ENCODE measurements at places on chromosomes 13 and 19. TPM values are rescaled to one million over a fixed set of nuclear protein-coding genes. Genes with fewer than 3 reads are reported as not detected.

The CLASRP gene
- total RNA-seq, result 31.6 TPM

The ACER1 gene
- not detected for total RNA-seq

The C1QTNF9 gene
- 0.25 TPM for total RNA-seq

The ATP4A gene
- total RNA-seq, result not detected

The PABPC3 gene
- not detected for total RNA-seq

The PSG2 gene
- not detected for total RNA-seq

- H3K27me3 ChIP-seq, result no peaks in the 10 kb centered on the region
- H3K4me3 ChIP-seq, result peak overlapping the region; percentile 40
- DNase-seq, result no peak
- peak overlapping the region; percentile 93 for H3K27ac ChIP-seq
- peaks cover 13% of the 10 kb centered on the region for H3K4me1 ChIP-seq
Observed at GRCh38 chr19:18193388-18194180, 566 bp downstream of the MPV17L2 start.

GRCh38 chr19:771332-771785 is 20.4 kb downstream of the MISP start:
- no peaks in the 10 kb centered on the region for H3K36me3 ChIP-seq
- no peaks in the 10 kb centered on the region for H3K27me3 ChIP-seq
- no peak overlapping the region for H3K27ac ChIP-seq
- DNase-seq, result no peak
- no peak overlapping the region for H3K4me3 ChIP-seq
- peaks cover 6% of the 10 kb centered on the region for H3K4me1 ChIP-seq

DNA sequence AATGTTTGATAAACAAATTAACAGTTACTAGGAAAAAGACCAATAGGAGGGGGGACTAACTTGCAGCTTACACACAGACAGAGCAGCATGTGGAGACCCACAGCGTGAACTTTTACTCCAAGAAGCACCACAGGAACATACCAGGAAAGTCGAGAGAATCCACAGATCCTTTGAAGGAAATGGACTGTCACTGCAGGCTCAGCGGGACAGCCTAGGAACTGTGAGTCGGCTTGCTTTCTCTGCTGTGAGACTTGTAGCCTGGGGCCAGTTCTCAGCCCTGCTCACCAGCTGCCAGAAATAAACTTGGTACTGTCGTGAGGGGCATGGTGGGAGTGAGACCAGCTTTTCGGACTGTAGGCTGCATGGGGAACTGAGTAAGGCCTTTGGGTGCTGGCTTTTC is 1211.5 kb downstream of the PCDH17 start:
- no peaks in the 10 kb centered on the region for H3K27me3 ChIP-seq
- DNase-seq, result no peak
- no peak overlapping the region for H3K4me3 ChIP-seq

- no peaks in the 10 kb centered on the region for H3K4me1 ChIP-seq
- no peak overlapping the region for H3K4me3 ChIP-seq
- H3K27me3 ChIP-seq, result no peaks in the 10 kb centered on the region
- H3K27ac ChIP-seq, result no peak overlapping the region
- no peak for DNase-seq
Observed at GRCh38 chr13:95137096-95137495, 164.2 kb downstream of the ABCC4 start.

- peaks cover 18% of the 10 kb centered on the region for H3K4me1 ChIP-seq
- no peak overlapping the region for H3K27ac ChIP-seq
- no peaks in the 10 kb centered on the region for H3K27me3 ChIP-seq
- no peak overlapping the region for H3K4me3 ChIP-seq
Observed at GRCh38 chr19:5099701-5100221, 130.8 kb downstream of the KDM4B start.

GRCh38 chr13:72383646-72384045 is 343.8 kb downstream of the MZT1 start:
- no peaks in the 10 kb centered on the region for H3K27me3 ChIP-seq
- peaks cover 11% of the 10 kb centered on the region for H3K4me1 ChIP-seq
- H3K4me3 ChIP-seq, result no peak overlapping the region
- H3K36me3 ChIP-seq, result no peaks in the 10 kb centered on the region

DNA sequence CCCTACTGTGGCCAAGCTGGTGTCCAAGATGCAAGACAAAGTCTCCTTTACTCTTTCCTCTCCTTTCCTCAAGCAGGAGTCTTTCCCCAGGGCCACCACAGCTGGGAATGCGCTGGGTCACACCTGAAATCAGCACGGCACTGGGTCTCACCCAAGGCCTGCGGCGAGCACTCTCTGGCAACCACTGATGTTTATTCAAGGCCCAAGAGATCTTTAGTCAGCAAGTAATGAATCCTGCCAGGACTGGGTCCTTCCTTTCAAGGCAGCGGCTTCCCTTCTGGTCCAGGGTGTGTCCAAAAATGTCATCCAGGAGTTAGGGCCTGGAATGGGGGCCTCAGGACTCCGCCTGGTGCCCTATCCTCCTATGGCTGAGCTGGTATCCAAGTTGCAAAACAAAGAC is 24.1 kb downstream of the BLOC1S3 start:
- no peak for DNase-seq
- no peaks in the 10 kb centered on the region for H3K36me3 ChIP-seq
- H3K27ac ChIP-seq, result no peak overlapping the region
- no peaks in the 10 kb centered on the region for H3K27me3 ChIP-seq
- H3K4me1 ChIP-seq, result no peaks in the 10 kb centered on the region
- no peak overlapping the region for H3K4me3 ChIP-seq

DNA sequence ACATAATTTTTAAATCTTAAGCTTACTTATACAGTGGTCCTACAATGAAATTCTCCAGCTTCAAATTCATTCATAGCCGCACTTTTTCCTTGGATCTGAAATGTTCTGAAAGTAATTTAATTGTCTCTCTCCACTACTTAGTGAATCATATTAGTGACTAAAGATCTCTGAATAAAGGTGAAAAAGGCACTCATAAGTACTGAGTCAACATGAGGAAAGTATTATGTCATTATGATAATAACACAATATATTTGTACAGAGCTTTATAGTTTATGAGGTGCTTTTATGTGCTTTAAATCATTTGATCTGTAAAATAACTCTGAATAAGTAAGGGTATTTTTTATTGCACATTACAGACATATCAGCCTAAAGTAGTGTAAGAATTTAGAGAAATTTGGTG is 628.2 kb upstream of the SLITRK5 start:
- no peak overlapping the region for H3K4me3 ChIP-seq
- H3K36me3 ChIP-seq, result no peaks in the 10 kb centered on the region
- no peak for DNase-seq
- no peaks in the 10 kb centered on the region for H3K27me3 ChIP-seq
- H3K27ac ChIP-seq, result no peak overlapping the region

GRCh38 chr13:29005035-29005762 is 185.1 kb downstream of the MTUS2 start:
- H3K27ac ChIP-seq, result no peak overlapping the region
- H3K4me3 ChIP-seq, result no peak overlapping the region
- no peaks in the 10 kb centered on the region for H3K27me3 ChIP-seq
- no peaks in the 10 kb centered on the region for H3K4me1 ChIP-seq
- no peak for DNase-seq

- H3K36me3 ChIP-seq, result no peaks in the 10 kb centered on the region
- no peaks in the 10 kb centered on the region for H3K27me3 ChIP-seq
- DNase-seq, result no peak
- no peak overlapping the region for H3K4me3 ChIP-seq
- H3K4me1 ChIP-seq, result peaks cover 3% of the 10 kb centered on the region
Observed at GRCh38 chr13:74571811-74572210, 437.6 kb upstream of the KLF12 start.

Measured in heart left ventricle (tissue), 16 donors.